ENCODE measurements at places on chromosomes 11 and 22.

DNA sequence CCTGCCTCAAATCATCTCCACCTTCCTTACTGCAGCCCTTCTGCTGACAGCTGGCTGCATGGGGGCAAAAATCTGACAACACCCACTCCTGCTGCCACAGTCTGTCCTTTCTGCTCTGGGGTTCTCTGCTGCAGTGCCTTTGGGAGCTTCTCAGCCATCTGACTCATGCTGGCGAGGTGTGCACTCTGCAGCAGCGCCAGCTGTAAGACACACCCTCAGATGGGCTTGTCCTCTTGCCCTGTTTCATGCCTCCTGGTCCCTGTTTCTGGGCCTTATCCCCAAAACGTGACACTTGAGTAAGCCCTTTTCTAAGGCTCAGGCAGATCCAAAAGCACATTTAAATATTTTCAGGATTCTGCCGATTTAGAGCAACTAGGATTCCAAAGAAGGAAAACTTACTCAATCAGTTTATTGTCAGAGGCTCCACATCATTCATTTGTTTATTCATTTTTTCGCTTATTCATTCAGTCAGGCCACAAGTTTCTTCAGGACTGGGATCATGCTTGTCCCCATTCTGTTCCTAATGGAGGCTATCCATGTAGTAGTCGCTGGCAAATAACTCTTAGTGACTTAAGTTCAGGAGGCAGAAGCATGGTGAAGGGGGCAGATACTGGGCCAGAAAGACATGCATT lies 60.2 kb downstream of the SMIM38 start:
- H3K4me1 ChIP-seq = no peaks in the 10 kb centered on the region
- H3K27ac ChIP-seq = no peak overlapping the region
- no peak overlapping the region for H3K4me3 ChIP-seq
- H3K36me3 ChIP-seq = no peaks in the 10 kb centered on the region
- DNase-seq = no peak
- peaks cover 32% of the 10 kb centered on the region for H3K27me3 ChIP-seq

GRCh38 chr22:38429499-38430068 lies 25.4 kb downstream of the KCNJ4 start:
- H3K36me3 ChIP-seq = no peaks in the 10 kb centered on the region
- H3K4me3 ChIP-seq = no peak overlapping the region
- no peak for DNase-seq
- peaks cover 16% of the 10 kb centered on the region for H3K27me3 ChIP-seq
- H3K27ac ChIP-seq = no peak overlapping the region

DNA sequence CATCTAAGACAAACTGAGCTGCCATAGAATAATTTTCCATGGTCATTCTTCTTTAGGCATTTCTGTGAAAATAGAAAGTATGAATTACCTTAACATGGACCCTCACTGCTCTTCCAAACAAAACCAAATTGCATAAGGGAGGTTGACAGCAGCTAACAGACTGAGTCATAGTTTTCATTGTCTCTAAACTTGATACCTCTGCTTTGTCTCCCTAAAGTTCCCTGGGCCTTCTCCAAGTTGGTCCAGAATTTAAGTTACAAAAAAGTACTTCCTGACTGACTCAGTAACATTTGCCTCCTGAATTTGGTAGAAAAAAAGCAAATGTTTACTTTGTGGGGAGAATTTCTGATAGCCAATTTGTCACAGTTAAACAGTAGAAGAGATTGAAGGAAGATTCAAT lies 3.0 kb downstream of the OR8D1 start:
- H3K27me3 ChIP-seq = no peaks in the 10 kb centered on the region
- no peak overlapping the region for H3K27ac ChIP-seq
- H3K4me1 ChIP-seq = no peaks in the 10 kb centered on the region

GRCh38 chr11:78856211-78856610 lies 281.5 kb upstream of the NARS2 start:
- H3K27me3 ChIP-seq = peaks cover 5% of the 10 kb centered on the region
- no peaks in the 10 kb centered on the region for H3K36me3 ChIP-seq

DNA sequence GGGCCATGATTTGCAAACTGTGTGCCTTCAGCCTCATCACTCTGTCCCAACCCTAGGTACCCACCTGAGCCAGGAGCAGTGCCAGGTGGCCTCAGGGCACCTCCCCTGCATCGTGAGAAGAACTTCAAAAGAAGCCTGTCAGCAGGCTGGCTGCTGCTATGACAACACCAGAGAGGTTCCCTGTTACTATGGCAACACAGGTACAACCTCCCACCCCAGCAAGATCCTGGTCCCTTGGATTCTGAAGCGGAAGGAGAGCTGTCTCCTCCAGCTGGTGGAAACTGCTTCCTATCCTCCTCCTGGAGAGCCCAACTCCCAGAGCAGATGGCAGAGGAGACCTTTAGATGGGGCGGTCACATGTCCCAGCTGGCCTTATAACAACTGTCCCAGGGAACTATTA lies 2.9 kb downstream of the ZP1 start:
- H3K27me3 ChIP-seq = peaks cover 13% of the 10 kb centered on the region
- no peaks in the 10 kb centered on the region for H3K36me3 ChIP-seq
- no peak overlapping the region for H3K4me3 ChIP-seq
- peaks cover 48% of the 10 kb centered on the region for H3K4me1 ChIP-seq

GRCh38 chr11:91823252-91823830 lies 401.3 kb upstream of the FAT3 start:
- DNase-seq = no peak
- H3K27ac ChIP-seq = no peak overlapping the region
- no peaks in the 10 kb centered on the region for H3K36me3 ChIP-seq
- H3K4me3 ChIP-seq = no peak overlapping the region
- no peaks in the 10 kb centered on the region for H3K27me3 ChIP-seq

GRCh38 chr11:121578251-121578976 lies 125.6 kb upstream of the SORL1-AS1 start:
- peaks cover 29% of the 10 kb centered on the region for H3K4me1 ChIP-seq
- peaks cover 89% of the 10 kb centered on the region for H3K36me3 ChIP-seq
- no peaks in the 10 kb centered on the region for H3K27me3 ChIP-seq
- H3K4me3 ChIP-seq = no peak overlapping the region

GRCh38 chr11:126360049-126360446 lies 4.6 kb downstream of the ST3GAL4 start:
- H3K27me3 ChIP-seq = no peaks in the 10 kb centered on the region
- H3K36me3 ChIP-seq = no peaks in the 10 kb centered on the region
- H3K4me1 ChIP-seq = peaks cover 10% of the 10 kb centered on the region
- DNase-seq = no peak
- H3K27ac ChIP-seq = no peak overlapping the region
- H3K4me3 ChIP-seq = no peak overlapping the region

GRCh38 chr22:41320416-41321240 lies 19.3 kb downstream of the ZC3H7B start:
- no peak overlapping the region for H3K4me3 ChIP-seq
- H3K27me3 ChIP-seq = no peaks in the 10 kb centered on the region
- H3K27ac ChIP-seq = no peak overlapping the region

- H3K4me3 ChIP-seq = no peak overlapping the region
- no peaks in the 10 kb centered on the region for H3K4me1 ChIP-seq
- no peaks in the 10 kb centered on the region for H3K27me3 ChIP-seq
- H3K27ac ChIP-seq = no peak overlapping the region
- no peak for DNase-seq
These were observed 59.0 kb downstream of the SOX6 start for GRCh38 chr11:16297332-16297731.

DNA sequence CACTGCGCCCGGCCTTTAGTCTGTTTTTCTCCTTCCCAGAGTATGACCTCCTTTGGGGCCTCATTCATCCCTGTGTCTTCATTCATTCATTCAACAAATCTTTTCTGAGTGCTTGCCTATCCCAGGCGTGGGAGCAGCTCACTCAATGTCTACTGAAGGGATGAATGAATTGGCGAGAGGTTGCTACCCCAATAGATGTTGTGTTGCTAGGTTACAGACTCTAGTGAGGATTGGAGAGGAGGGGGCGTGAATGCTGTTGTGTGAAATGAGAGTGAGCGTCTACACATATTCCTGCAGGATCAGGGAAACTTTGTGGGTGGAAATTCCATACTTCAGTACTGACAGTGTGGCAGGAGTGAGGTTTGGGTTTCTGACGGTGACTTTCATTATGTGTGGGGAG lies 55.5 kb upstream of the EP300 start:
- no peak overlapping the region for H3K4me3 ChIP-seq
- no peaks in the 10 kb centered on the region for H3K4me1 ChIP-seq
- H3K36me3 ChIP-seq = no peaks in the 10 kb centered on the region
- no peak for DNase-seq

GRCh38 chr11:44774108-44774507 lies 47.3 kb downstream of the TSPAN18 start:
- no peak overlapping the region for H3K27ac ChIP-seq
- H3K4me3 ChIP-seq = no peak overlapping the region
- H3K4me1 ChIP-seq = peaks cover 8% of the 10 kb centered on the region
- DNase-seq = no peak
- H3K36me3 ChIP-seq = peaks cover 7% of the 10 kb centered on the region
- H3K27me3 ChIP-seq = peaks cover 4% of the 10 kb centered on the region
